Activated CD4-positive, alpha-beta T cell treated with anti-CD3 and anti-CD28 coated beads for 1 hour (primary cell): ENCODE measurements at places on chromosomes 3 and 15.

- no peak for DNase-seq
Observed at GRCh38 chr3:183212565-183212964, 40.5 kb upstream of the B3GNT5 start.

DNA sequence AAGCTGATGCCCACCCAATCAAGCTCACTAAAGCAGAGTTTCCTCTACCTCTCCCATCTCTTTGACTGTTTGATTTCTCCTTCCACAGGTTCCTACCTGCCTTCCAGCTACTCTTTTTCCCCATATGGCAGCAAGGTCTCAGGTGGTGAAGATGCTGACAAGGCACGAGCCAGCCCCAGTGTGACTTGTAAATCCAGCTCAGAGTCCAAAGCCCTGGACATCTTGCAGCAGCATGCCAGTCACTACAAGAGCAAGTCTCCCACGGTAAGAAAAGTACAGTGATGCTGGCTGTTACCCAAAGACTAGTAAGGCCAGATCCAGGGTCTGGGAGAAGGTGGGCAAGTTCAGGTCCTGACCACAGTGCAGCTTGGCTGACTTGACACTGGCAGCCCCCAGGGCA, 95.3 kb downstream of the RBPMS2 start:
- no peak for DNase-seq

DNA sequence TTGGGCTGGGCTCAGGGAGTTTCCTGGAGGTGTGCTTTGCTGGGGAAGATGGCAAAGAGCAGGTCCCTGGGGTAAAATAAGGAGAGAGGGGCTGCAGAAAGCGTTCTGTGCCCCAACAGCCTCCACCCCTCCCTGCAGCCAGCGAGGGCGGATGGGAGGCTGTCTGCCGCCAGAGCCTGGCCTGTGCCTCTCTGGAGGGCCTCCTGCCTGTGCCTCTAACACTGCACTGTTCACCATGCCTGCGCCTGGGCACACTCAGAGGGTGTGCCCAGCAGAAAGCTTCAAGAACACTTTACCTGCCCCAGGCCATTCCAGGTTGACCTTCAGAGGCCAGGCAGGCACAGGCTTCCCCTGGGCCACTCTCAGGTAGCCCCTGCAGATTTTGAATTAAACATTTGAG, 77.7 kb upstream of the KLF13 start:
- no peak for DNase-seq

DNA sequence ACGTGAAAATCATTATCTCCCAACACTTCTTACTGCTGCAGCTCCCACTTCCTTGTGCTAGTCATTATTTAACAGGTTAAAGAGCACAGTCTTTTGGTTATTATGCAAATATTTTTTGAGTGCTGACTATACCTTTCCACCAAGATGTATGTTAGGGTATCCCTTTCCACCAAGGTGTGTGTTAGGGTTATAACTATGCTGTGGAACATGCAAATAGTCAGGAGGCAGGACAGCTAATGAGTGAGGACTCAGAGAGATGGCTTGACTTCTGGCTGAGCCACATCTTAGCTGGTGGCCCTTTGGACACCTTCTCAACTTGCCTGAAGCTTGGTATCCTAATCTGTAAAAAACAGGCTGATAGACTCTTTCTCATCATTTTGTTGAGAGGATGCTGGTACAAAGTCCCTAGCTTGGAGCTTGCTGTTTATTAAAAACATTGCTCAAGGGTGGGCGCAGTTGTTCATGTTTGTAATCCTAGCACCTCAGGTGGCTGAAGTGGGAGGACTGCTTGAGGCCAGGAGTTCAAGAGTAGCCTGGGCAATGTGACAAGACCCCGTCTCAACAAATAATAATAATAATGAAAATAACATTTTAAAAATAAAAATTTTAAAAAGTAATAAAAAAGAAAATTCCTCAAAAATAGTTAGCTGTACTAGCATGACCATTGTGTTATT, 160.5 kb upstream of the ADAMTS9 start:
- DNase-seq: no peak

- no peak for DNase-seq
Observed at GRCh38 chr15:92200891-92201290, 192.8 kb upstream of the ST8SIA2 start.

- no peak for DNase-seq
Observed at GRCh38 chr3:22748453-22749045, 454.6 kb upstream of the UBE2E2 start.

GRCh38 chr15:91348752-91349500, 248.9 kb downstream of the SV2B start:
- no peak for DNase-seq

DNA sequence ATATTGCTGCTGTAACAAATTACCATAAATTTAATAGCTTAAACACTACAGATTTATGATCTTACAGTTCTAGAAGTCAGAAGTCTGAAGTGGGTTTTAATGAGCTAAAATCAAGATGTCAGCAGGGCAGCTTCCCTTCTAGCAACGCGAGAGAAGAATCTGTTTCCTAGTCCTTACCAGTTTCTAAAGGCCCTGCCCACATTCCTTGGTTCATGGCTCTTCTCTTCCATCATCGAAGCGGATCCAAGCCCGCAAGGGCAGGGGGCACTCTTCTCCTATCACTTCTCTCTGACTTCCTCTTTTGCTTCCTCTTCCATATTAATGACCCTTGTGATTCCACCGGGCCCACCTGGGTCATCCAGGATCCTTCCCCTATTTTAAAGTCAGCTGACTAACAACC, 16.1 kb downstream of the MINDY4B start:
- DNase-seq: no peak
